ENCODE measurements at places on chromosomes 16 and 17. TPM values are rescaled to one million over a fixed set of nuclear protein-coding genes. Genes with fewer than 3 reads are reported as not detected.

Gene VAMP2
- 375 TPM for polyA plus RNA-seq

Gene CES5A
- not detected for polyA plus RNA-seq

Gene CCL3
- 0.48 TPM for polyA plus RNA-seq

Gene MFAP4
- polyA plus RNA-seq, result 30.0 TPM

Gene GP1BA
- polyA plus RNA-seq, result not detected

Gene MEIOB
- polyA plus RNA-seq, result 6.8 TPM

Gene ZG16B
- not detected for polyA plus RNA-seq

Gene C16orf86
- polyA plus RNA-seq, result 6.6 TPM

DNA sequence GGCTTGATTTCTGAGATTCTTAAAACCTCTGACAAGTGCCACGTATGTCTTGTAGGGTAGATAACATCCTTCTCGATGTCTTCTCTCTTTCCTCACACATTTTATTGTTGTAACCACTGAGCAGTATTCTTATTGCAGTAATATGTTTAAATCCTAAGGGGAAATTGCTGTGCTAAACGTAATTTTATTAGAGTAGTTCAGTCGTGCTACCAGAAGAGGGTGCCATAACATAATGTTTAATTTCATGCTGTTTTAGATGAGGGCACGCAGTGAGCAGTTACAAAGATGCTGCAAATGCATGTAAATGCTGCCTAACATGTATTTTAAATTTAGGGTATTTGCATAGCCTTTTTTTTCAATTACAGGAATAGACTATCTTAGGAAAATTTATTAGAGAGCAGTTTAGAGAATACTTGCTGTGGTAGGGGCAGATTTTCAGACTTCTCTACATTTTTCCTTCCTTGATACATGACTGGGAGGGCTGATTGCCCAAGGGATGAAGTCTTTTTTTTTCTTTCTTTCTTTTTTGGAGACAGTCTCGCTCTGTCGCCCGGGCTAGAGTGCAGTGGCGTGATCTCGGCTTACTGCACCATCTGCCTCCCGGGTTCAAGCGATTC, 51.7 kb downstream of the GAN start:
- peak; percentile 88 for DNase-seq

DNA sequence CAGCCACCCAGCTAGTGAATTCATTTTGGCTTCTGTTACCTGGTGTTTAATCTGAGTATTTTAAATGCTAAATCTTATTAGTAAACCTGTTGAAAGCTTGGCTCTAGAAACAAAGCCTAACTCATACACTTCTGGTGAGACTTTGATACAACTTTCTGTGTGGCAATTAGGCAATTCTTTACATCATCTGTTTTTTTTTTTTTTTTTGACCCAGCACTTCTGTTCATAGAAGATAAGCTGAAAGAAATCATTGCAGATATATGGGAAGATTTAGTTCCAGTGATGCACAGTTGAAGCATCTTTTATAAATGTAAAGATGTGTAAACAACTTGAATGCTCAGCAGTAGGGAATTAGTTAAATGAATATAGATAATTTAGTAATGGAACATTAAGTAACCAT, 21.7 kb upstream of the ABCC11 start:
- DNase-seq, result no peak

DNA sequence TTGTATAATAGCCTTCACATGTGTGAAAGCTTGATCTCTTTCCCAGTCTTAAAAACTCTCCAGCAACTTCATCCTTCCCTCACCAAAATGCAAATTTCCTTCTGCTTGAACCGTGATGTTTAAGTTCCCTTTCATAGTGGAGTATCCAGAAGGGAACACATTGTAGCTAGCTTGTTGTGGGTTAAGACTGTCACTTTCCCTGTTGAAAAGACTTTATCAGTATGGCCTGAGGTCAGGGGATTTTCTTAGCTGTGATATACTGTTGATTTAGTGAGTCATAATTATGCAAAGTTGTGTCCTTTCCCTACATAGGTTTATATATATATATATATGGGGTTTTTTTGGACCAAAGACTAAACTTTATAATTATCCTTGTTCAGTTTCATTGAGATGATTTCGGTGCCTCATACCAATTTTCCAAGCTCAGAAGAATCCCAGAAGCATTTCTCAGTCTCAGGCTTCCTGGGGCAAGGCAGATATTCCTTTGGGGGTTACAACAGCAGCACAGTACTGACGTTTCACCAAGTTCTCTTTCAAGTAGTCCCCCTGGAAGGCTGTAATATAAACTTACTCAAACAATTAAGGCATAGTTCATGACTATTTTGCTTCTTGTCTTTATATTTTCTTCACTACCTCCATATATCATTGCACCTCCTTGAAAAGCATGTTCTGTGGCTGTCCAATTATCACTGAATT, 35.7 kb downstream of the ESRP2 start:
- peak; percentile 89 for DNase-seq

DNA sequence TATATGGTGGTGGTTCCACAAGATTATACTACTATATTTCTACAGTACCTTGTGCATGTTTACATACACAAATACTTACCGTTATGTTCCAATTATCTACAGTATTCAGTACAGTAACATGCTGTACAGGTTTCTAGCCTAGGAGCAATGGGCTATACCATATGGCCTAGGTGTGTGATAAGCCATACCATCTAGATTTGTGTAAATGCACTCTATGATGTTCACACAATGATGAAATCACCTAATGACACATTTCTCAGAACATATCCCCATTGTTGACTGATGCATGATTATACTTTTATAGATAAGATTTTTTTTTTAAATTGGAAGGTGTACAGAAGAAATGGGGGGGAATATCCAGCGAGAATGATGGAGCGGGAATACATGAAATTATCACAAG, 123.0 kb upstream of the TOB1 start:
- DNase-seq, result no peak

DNA sequence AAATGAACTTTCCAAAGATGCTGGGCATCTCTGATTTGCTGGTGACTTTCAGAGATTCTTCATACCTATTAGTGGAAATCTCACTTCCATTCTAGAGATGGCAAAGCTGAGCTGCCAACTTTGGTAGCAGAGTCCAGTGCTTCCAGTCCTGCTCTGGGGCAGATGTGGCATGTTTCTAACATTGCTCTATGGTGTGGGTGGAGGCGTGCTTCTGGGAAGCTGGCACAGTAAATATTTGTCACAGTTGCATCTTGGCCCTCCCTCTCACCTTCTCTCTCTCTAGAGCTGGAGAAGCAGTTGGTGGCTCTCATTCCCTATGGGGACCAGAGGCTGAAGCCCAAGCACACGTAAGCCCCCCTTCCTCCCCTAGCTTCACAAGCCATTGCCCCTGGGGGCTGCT, 1.9 kb downstream of the TMEM106A start:
- DNase-seq, result no peak

- DNase-seq, result no peak
Observed at GRCh38 chr17:32820440-32820839, 56.5 kb downstream of the MYO1D start.

GRCh38 chr16:62224646-62225209, 188.5 kb upstream of the CDH8 start:
- DNase-seq, result no peak

- no peak for DNase-seq
Observed at GRCh38 chr16:9614389-9614788, 522.9 kb downstream of the HAPSTR1 start.

DNA sequence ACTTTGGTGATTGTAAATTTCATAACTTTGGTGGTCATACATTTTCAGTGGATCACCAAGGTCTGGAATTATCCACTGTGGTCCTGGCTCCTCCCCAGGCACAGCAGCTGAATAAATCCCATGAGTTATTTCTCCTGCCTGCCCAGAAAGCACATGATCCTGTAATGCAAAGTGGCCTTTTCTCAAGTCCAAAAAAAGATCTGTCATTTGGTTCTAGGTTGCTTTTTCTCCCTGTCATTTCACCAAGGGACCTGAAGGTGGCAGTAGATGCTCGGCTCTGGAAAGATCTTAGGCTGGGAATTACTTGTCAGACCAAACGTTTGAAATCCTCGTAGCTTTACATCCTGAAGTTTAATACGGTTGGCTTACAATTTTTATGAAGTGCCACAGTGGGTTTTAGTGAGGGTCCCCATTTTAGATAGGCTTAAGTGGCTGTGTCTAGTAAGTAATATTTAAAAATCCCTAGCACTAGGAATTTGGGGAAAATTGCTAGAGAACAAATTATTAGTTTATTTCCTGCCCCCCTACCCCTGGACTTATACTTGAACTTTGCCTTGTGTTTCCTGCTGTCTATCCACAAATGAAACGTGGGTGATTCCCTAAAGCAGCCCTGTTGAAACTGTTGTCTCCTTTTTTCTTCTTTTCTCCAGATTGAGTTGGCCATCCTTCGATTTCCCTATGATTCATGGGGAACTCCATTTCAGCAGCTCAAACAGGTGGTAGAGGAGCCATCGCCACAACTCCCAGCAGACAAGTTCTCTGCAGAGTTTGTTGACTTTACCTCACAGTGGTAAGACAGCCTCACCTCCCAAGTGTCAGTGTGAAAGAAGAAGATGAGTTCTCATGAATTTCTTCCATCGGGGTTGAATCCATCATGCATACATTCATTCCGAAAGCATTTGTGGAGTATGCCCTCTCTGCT, 111.7 kb downstream of the MAP2K6 start:
- peak; percentile 63 for DNase-seq

DNA sequence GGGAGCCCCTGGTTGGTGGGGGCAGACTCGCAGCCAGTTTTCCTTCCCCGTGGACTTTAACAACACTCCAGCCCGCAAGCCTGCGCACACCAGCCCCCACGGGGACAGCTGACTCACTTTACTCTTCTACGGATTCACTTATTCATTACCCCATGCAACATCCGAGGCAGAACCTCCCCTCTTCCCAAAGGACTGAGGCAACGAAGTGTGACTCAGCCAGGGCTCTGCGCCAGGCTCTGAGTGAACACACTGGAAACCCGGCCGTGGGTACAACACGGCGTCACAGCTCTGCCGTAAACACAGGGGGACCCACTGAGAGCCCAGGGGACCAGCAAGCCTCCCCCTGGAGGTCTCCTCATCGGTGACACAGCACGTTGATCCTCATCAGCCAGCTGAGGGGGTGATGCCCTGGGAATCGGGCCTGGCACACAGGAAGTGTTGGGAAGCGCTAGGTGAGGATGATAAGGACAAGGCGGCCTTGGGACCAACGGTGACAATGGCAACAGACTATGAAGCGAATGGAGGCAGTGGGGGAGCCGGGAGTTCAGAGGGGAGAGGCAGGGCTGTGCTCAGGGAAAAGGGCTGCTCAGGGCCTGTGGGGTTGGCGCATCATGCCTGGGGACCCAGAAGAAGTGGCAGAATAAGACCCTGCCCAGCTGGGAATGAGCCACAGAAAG, 14.6 kb downstream of the COTL1 start:
- DNase-seq, result no peak

DNA sequence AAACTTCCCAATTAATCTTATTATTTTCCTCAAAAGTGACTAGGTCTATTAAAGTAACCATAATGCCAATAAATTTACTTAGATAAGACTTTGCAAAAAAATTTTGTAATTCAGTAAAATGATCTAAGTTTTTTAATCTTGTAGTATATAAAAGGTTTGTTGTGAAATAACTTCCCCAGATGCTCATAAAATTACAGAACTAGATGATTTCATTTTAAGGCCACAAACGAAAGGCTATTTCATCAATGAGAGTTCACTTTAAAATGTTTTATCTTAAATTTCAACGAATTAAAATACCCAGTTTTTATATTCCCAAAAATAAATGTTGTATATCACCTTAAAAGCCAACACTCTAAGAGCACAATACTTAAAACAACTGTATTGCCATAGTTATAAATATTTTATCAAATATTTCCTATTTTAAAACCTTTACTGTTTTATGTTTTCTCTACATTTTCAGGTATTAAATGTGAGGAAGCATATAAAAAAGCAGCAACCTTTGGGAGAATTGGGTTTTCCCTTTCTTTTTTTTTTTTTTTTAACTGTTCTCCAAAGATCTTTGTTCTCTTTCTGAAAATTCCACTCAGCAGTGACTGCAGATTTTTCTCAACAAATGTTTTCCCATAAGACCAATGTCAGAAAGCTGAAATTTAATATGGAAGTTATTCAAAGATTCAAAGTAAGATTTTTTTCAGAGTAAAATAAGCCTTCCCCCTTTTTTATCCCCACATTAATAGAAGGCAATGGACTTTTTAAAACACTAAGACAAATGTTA, 169.9 kb downstream of the CYB561 start:
- DNase-seq, result no peak

- no peak for DNase-seq
Observed at GRCh38 chr16:65284626-65285025, 162.8 kb upstream of the CDH11 start.

DNA sequence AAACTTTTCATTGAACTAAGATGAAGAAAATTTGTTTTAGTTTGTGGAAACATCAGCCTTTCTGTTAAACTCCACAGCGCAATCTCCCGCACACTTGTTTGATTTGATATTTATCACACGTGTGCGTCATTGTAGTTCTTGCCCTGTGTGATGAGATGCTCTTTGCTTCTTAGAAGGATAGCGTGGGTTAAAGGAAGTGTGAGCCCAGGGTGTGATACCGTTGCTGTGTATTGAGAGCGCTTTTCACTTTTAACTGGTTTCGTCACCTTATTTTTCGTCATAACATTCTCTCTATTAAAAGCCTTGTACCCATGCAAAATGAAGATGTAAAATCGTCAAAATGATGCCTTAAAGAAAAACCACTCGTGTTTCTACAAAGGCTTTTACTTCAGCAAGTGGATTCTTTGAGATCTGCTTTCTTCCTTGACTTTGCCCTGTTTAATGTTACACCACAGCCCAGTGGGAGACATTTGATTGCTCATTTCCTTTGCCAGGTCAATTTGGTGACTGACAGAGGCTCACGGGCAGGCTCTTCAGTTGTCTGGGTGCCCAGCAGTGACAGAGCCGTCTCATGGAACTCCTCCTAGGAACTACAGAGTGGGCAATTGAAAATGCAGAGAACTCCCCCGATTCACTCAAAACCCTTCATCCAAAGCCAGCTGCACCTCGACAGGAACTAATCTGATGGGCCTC, 61.1 kb downstream of the RPA1 start:
- DNase-seq, result no peak

- DNase-seq, result no peak
Observed at GRCh38 chr16:3119701-3120408, 7.5 kb downstream of the ZNF205 start.

DNA sequence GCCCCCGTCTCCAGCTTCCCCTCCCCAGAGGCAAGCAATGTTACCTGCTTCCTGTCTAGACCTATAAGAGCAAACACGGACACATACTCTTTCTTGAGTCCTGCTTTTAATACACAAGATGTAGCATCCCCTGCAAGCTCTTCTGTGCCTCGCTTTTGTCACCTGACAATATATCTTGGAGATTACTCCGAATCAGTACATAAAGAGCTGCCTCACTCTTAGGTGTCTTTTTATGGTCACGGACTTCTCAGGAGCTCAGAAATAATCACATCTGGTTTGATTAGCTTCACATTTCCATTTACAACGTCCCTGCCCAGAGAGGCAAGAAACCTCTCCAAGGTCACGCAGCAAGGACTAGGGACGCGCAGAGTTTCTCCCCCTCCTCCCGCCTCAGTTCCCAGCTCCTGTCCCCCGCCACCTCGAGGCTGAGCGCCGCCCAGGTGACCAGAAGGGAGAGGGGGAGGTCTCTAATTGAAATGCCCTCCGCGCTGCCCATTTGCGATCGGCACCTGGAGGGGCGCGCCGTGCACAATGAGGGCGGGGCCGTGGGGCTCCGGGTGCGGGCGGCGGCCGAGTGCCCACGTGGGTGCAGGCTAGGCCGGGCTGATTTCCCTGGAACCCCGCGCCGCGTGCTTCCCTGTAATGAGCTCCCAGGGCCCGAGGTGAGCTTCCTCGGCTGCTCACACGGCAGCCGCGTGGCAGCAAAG, 13.8 kb upstream of the SEZ6 start:
- DNase-seq, result peak; percentile 71

All from brain (organoid and tissue), 16 donors.